Ecto neural progenitor cell (in vitro differentiated cells): ENCODE measurements at places on chromosomes 3 and 15.

- DNase-seq, result no peak
Observed at GRCh38 chr15:37203050-37203449, 102.7 kb upstream of the MEIS2 start.

- DNase-seq, result no peak
Observed at GRCh38 chr3:50345008-50345407, 524 bp downstream of the ZMYND10 start.

- no peak for DNase-seq
Observed at GRCh38 chr3:65245133-65246063, 557.6 kb upstream of the ADAMTS9 start.

GRCh38 chr15:93428150-93428549, 339.1 kb upstream of the RGMA start:
- no peak for DNase-seq

DNA sequence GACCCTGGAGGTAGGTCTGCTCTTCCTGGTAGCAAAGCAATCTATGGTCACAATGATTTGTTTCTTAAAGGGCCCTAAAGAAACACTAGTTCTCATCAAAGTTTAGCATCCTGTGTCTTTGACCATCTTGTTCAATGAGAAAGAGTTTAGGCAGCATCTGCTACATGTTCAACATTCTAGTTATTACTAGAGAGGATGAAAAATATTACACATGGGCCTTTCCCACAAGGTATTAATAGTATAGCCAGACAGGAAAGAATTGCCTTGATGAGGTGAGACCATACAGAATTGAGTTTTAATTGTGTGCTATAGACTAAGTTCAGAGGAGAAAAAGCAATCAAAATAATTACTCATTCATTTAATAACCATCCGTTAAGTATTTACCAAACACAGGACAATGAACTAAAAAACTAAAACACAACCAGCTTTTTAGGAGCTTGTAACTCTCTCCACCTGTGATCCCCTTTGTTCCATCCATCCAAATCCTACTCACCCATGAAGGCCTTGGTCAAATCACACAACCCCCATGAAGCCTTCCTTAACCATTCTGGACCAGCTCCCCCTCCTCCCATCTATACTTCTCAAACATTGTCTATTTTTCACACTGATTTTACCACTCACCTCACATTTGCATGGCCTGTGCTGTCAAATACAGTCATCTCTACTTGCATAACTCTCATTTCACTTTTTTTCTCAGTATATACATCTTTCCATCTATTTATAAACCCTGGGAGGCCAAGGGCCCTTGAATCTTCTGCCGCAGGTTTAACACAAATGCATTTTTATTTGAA, 122.9 kb downstream of the RORA start:
- no peak for DNase-seq

- no peak for DNase-seq
Observed at GRCh38 chr15:78301326-78301725, 1.9 kb upstream of the SKIC8 start.

DNA sequence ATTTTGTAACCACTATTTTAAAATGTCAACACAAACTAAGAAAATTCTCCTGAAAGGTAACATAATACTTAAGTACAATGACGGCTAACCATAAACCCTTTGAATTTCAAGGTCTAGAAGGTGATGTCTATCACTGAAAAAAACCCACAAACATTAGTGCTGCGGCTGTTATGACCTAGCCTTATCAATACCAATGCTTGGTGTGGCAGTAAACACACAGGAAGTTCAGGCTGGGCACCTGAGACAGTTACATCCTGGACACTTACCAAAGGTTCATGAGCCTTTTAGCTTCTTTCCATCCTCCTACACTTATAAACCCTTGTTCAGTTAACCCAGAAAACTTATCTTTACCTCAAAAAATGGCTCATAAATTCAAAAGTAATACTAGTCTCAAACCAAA, 5.8 kb downstream of the HSPBAP1 start:
- no peak for DNase-seq

- no peak for DNase-seq
Observed at GRCh38 chr15:43266386-43266785, 342 bp downstream of the TGM5 start.

DNA sequence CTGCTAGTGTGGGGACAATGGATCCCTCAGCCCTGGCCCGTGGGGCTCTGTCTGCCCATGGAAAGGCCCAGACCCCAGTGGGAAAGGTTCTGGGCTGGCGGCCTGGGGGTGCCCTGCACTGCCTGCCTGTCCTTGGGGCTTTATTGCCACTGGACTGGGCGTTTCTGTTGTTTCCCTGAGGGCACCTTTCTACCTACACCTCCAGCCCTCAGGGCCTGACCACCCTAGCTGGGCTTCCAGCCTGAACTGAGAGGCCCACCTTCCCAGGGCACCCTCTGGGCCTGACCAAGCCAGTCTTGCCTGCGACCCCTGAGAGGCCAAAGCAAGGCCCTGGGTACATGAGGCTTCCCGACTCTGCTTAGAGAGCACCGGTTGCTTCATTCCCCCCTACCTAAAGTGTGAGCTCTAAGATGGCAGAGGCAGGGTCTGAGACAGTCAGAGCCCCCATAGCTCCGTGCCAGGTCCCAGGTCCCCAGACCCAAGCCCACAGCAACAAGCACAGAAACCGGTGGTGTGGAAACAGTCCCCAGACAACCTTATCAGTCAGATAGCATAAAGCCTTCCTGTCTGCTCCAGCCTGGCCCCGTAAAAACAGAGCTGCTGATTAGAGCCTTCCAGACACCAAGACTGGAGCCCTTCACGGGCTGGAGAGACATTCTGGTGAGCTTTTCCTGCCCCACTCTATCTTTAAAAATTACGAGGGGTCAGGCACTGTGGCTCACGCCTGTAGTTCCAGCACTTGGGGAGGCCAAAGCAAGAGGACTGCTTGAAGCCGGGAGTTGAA, 102.8 kb downstream of the CHSY1 start:
- no peak for DNase-seq

- no peak for DNase-seq
Observed at GRCh38 chr15:34284937-34285336, 52.6 kb downstream of the SLC12A6 start.

- DNase-seq, result no peak
Observed at GRCh38 chr15:67105065-67105951, 39.9 kb downstream of the SMAD3 start.

DNA sequence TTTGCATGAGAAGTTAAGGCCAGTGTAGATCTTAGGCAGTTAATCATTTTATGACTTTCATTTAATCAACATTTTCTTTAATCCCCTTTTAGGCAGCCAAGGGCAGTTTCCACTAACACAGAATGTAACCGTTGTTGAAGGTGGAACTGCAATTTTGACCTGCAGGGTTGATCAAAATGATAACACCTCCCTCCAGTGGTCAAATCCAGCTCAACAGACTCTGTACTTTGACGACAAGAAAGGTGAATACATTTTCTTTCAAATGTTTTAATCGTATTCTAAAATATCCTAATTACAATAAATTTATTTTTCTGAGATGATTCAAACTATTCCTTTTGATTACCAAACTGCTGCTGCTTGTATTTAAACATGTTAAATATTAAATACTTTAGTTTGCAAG, 843.2 kb downstream of the CADM2 start:
- DNase-seq, result no peak

- no peak for DNase-seq
Observed at GRCh38 chr15:73388256-73388781, 19.6 kb upstream of the HCN4 start.

GRCh38 chr3:36837089-36837488, 72.7 kb upstream of the DCLK3 start:
- no peak for DNase-seq

DNA sequence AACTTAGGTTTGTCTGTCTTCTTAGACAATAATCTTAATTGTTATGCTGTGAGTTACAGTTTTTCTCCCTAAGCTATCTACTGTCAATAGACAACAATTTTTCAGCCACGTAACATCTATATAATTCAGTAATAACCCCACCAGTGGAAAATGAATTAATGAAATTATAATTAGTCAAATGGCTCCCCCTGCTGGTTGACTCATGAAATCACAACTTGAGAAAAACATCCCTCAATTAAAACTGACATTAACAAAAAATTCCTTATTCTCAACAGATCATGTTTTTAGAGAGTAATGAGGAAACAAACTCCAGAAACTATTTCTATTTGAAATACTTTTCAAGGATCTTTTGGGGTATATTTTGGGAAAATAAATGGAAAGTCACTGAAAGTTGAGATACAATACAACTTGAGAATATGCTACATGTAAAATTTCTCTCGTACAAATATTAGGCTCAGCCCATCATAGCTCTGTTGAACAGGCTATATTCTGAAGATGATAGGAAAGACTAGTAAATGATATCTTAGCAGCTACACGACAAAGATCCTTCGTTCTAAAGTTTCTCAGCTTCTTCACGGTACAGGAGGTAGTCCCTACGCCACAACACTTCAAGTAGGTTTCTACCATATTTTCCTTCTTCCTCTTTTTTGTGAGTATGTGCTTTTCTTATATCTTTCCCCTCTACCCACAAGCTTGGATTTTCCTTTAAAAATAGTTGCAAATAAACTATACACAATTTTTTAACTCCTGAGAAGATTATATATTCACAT, 20.7 kb downstream of the PPP1R2 start:
- no peak for DNase-seq
